ENCODE measurements at places on chromosomes 3 and 15.

- DNase-seq, result no peak
Observed at GRCh38 chr15:68834346-68834745, 13.7 kb upstream of the ANP32A start.

GRCh38 chr3:25775936-25776335 is 7.3 kb downstream of the NGLY1 start:
- no peak for DNase-seq

DNA sequence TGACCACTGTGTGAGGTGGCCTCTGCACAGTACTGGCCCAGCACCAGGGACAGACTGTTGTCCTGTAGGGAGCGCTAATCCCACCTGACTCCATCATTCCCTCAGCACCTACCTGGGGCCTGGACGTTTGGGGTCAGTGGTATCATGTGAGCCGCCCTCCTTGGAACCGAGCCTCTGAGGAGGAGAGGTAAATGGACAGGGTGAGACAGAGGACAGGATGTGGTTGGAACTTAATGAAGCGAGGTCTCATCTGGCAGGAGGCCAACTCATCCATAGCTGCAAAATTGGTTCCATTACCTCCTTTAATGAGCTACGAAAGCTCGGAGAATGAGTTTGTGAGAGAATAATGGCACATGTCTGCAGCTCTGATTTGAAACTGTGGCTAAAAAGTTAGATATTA is 13.9 kb downstream of the MAPKAPK3 start:
- DNase-seq, result no peak

DNA sequence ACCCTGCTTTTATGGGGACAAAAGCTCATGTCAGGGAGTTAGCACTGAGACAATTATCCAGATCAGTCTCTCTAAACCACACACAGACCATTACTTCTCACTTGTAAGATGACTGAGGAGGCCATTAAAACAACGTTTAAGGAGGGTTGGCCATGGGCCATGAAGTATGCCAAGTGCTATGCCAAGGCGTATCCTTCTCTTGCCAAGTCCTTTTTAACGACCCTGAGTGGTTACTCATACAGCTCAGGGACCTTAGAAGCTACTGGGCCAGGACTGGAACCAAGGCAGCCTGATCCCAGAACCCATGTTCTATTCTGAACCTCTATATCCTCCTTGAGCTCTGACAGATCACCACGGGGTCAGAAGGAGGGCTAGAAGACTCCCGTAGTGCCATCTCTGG is 50.0 kb downstream of the NMNAT3 start:
- DNase-seq, result no peak

DNA sequence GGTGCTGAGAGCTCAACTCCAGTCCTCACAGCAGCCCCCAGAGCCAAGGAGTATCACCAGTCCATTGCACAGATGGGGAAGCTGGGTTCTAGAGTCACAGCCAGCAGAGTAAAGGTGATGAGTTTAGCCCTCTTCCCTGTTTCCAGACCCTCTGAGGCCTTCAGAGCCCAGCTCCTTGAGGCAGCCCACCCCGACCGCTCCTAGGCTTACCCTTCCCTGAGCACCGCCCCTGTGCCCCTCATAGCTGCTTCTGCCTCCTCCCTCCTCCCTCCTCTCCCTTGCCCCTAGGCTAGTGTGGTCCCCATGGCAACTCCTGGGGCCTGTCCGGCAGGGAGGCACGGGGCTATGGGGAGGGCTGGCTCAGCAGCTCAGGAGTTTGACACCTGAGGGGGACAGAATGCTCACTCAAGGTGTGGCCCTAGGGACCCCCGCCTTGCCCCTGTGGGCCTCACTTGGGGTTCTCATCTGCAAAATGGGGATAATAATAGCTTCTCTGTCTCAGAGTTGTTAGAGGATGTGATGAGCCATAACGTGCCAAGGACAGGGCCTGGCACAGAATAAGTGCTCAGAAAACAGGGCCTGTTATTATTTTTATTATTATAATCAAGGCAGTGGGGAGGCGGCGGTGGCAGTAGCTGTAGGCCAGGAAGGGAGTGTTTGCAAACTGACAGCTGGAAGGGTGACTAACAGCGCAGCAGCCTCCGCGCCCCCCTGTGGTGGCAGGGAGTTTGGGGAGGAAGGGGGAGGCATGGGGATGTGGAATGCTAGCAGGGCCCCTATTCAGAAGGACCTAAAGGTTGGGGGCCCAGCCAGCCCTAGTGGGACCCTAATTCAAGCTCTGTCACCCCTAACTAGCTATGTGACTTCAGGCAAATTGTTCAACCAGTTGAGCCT is 11.5 kb downstream of the CSK start:
- DNase-seq, result peak; percentile 31

GRCh38 chr15:77563623-77564156 is 69.0 kb downstream of the LINGO1 start:
- no peak for DNase-seq

DNA sequence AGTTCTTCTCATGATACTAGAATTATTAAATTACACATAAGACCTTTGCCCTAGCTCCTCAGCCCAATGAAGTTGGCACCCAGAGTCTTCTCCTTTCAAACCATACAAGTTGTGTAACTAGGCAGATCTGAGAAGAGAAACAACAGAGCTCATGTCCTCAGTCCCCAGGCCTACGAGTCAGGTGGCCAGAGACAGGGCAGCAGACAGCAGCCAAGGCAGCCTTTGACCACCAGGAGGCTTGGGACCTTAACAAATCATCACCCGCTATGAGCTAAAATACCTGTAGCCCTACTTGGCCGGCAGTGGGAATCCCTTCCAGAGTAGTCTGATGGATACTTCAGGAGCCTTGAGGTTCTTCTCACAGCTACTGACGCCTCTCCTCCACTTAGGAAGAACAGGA is 18.3 kb downstream of the STIMATE start:
- no peak for DNase-seq

- no peak for DNase-seq
Observed at GRCh38 chr3:111415018-111415417, 127.0 kb upstream of the CD96 start.

GRCh38 chr3:157116017-157116416 is 43.9 kb downstream of the CCNL1 start:
- no peak for DNase-seq

DNA sequence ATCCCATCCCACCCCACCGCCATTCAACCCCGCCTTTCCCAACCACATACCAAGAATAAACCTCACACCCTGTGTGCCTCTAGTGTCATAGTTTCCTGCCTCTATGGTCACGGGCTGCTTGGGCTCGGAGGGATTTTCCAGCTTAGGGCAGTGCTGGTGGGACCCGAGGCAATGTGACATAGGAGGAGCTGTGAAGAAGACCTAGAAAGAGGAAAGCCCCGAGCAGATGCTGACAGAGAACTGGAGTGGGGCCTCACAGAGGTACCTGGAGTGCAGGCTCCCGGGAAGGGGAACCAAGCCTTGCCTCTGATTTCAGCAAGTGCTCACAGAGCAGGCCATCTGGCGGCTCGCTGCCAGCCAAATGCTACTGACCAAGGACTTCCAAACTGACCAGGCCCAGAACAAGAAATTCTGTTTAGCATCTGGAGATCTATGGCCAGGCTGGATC is 27.5 kb downstream of the BHLHE40 start:
- no peak for DNase-seq

- DNase-seq, result no peak
Observed at GRCh38 chr3:184300378-184300720, 1.3 kb downstream of the PSMD2 start.

- DNase-seq, result no peak
Observed at GRCh38 chr15:77010857-77011256, 15.9 kb downstream of the PSTPIP1 start.

DNA sequence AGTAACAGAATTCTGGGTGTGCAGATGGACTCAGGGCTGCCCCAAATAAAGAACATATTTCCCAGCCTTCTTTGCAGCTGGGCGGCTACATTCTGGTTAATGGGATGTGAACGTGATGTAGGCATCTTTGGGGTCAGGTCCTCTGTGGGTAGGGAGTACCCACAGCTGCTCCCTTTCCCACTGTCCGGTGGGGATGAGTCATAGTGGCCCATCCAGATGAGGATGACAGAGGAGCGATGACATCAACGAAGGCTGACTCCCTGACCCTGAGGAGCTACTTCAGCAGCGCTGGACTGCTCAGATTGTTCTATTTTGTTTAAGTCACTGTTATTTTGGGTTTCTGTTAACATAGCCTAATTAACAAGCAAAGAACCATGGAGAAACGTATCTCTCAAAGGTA is 38.0 kb downstream of the SRPRB start:
- peak; percentile 43 for DNase-seq

DNA sequence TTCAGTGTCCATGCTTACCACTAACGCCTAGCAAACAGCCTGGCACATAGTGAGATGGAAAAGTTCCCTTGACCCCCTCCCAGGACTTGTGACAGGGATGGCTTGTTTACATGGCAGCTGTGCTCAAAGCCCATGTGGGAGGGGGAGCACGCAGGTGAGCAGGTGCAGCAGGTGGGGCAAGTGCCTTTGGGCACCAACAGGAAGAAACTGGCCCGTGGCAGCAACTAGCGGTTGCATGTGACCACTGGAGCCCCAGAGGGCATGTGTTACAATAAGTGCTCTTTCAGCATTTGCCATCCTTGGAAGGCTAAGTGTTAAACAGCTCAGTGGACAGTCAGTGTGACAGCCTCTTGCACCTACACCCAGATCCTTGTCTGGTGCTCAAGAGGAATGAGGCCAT is 734.6 kb downstream of the TUSC7 start:
- DNase-seq, result no peak

GRCh38 chr3:82044930-82045705 is 283.7 kb upstream of the GBE1 start:
- DNase-seq, result no peak

DNA sequence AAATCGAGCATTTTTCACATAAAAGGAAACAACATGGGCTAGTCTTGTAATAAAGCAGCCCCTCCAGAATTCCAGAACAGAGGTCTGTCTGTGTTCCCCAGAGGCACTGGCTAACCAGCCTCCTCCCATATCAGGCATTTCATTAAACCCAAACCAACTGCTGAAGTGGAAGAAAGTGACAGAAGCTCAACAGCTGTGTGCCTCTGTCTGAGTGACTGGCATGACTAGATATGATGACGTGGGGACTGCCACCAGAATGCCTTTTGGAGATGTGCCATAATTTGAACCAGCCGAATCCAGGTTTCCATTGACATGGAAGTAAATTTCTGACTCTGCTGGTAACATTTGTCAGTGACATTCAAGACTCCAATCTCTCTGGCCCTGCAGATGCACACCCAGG is 8.7 kb downstream of the LIMD1 start:
- DNase-seq, result no peak

DNA sequence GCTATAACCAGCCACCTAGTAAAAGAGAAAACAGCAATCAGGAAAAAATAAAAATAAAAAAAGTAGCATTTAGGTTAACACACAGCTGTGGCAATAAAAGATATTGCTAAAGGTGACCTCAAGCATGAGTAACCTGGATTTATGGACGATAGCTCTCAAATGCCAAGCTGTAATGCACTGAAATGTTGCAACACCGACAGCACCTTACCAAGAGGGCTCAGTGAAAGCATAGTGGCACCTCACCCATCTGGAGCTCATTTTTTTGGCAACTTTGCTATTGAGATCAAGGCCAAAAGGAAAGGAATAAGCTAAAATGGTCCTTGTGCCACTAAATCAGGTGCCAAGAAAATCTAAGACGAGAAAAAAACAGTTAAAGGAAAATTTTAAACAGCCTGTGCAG is 2.5 kb downstream of the HACD2 start:
- DNase-seq, result no peak

GRCh38 chr15:89187986-89188514 is 33.3 kb downstream of the RLBP1 start:
- no peak for DNase-seq

GRCh38 chr15:49462232-49462844 is 39.3 kb downstream of the FGF7 start:
- peak; percentile 38 for DNase-seq

- peak; percentile 87 for DNase-seq
Observed at GRCh38 chr15:100889385-100890050, 9.9 kb downstream of the ALDH1A3 start.

DNA sequence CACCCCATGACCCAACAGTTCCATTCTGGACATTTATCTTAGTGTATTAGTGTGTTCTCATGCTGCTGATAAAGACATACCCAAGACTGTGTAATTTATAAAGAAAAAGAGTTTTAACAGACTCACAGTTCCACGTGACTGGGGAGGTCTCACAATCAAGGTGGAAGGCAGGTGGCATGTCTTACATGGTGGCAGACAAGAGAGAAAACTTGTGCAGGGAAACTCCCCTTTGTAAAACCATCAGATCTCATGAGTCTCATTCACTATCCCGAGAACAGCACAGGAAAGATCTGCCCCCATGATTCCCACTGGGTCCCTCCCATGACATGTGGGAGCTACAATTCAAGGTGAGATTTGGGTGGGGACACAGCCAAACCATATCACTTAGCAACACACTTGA is 21.6 kb upstream of the GPD1L start:
- no peak for DNase-seq

GRCh38 chr3:55731741-55732140 is 244.6 kb upstream of the WNT5A start:
- DNase-seq, result no peak

GRCh38 chr3:132378048-132378762 is 39.1 kb upstream of the DNAJC13 start:
- DNase-seq, result no peak

GRCh38 chr3:105466072-105466471 is 99.4 kb downstream of the ALCAM start:
- no peak for DNase-seq

GRCh38 chr3:126180477-126181397 is at the start of gene ALDH1L1:
Gene ALDH1L1 (minus strand): TSS chr3:126180586. CDS start chr3:126160979, 19,607 bp downstream.
- peak; percentile 77 for DNase-seq

GRCh38 chr3:122200661-122201060 is 17.2 kb downstream of the CASR start:
- DNase-seq, result no peak

DNA sequence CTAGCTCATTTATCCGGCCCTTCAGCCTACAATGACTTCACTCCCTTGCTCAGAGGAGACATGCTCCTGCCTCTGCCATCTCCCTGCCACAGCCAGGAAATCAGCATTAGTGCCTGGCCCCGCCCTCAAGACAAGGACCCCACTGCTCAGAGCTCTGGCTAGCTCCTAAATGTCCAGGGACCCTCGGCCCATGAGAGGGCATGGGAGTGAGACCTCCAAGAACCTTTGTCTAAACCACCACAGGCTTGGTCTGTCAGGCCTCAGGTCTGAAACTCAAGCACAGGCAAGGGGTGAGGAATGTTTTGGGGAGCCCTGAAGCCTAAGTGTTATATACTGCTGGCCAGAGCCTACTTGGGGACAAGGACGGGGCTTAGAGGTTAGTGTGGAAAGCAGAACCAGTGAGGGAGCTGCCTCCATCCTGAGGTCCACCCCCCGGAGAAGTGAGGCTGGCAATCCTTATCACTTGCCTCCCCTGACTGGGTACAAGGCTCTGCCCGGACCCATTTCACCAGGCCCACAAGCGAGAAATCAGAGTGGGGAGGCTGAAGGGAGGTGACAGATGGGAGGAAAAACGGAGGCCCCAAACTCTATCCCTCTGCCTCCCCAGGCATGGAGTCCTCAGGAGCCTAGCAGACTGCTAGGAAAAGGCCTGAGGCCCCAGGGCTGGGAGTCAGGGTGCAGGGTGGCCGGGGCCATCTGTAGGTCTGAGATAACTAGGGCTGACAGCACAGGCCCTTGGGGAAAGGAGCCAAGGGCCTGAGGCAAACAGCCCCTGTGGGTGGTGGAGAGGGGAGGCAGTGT is 18.8 kb downstream of the SHF start:
- no peak for DNase-seq
